GM12864 (cell line): ENCODE measurements at places on chromosomes 6 and 20.

GRCh38 chr6:159077123-159077522 is 32.3 kb upstream of the TAGAP start:
- no peak for DNase-seq

GRCh38 chr6:82521369-82521768 is 157.8 kb downstream of the TPBG start:
- no peak for DNase-seq

- no peak for DNase-seq
These were observed 171.7 kb upstream of the MAN1A1 start for GRCh38 chr6:119521251-119521650.

- DNase-seq, result no peak
These were observed 60.2 kb downstream of the ASXL1 start for GRCh38 chr20:32418376-32418775.

DNA sequence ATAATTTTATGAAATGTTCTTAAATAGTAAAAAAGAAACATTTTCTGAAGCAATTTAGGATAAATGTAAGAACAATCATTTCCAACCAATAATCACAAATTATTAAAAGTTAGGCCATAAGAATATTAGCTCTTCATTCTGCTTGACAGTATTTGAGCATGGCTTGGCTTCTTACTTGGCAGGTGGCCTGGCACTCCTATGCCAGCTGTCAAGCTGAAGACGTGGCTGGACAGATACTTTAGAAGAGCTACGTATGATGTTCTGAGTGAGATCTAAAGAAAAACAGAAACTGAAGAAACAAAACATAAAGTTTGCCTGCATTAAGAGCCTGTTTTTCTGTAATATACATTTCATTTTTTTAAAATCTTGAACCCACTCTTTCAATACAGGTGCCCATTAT is 438.9 kb downstream of the GRIK2 start:
- DNase-seq, result no peak

DNA sequence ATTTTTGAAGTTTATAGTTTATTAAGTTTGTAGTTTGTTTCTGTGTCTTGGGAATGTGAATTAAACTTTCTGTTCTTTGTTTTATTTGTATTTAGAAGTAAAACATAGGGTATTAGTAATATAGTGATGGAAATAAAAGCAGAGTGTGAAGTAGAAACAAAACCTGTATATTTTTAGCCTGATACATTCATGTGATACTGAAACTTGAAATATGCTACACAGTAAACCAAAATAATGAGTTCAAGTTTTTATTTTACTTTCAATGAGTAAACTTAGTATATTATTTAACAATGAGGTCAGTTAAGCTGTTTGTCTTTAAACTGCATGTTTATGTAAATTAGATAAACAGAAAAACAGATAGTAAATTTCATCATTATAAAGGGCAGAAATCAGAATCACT is 1592.6 kb downstream of the GRIK2 start:
- DNase-seq, result no peak

- no peak for DNase-seq
These were observed 158.1 kb upstream of the AKAP12 start for GRCh38 chr6:151081656-151082055.

- DNase-seq, result peak; percentile 49
These were observed 897.4 kb upstream of the CITED2 start for GRCh38 chr6:140271759-140272377.

GRCh38 chr6:32785781-32786533 is 22.6 kb upstream of the HLA-DQB2 start:
- DNase-seq, result no peak

GRCh38 chr6:87334683-87335082 is 5.6 kb upstream of the GJB7 start:
- no peak for DNase-seq

GRCh38 chr6:1701668-1702353 is 92.1 kb downstream of the FOXC1 start:
- DNase-seq, result no peak

DNA sequence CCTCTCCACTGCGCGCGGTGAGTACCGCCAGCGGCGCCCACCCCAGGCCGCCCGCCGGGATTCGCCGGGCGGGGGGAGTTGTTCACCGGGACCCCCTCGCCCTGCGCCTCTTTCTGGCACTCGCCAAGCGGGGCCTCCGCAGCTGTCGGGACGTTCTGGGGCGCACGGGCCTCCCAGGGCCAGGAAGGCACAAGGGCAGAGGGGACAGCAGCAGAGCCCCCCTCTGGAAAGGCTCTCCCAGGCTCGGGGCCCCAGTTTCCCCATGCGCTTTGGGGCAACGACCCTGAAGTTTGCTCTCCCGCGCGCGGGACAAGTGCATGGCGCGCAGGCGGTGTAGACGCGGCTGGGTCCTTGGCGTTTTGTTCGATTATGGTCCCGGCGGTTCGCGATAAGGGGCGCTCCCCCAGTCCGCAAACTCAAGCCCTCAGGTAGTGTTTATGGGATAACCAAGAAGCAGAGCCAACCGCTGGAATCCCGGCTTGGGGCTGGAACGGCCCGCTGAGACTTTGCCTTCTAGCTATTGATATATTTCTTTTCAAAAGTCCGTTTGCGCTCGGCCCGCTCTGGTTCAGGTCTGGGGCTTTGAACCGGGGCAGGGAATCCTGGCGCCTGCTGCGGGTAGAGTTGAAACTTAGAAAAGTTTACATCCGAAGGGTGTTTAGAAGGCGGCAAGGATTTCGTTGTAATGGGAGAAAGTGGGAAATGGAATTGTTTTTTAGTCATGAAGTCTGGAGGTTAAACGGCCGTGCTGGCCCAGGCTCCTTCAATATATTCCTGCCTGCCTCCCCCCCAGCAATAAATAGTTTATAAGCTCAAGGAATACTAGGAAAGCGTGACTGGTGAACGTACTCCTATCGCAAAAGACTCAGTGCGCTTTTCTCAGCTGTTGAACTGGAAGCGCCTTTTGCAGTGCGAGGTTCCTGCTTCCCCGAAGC is 595 bp downstream of the EYA2 start:
- no peak for DNase-seq

DNA sequence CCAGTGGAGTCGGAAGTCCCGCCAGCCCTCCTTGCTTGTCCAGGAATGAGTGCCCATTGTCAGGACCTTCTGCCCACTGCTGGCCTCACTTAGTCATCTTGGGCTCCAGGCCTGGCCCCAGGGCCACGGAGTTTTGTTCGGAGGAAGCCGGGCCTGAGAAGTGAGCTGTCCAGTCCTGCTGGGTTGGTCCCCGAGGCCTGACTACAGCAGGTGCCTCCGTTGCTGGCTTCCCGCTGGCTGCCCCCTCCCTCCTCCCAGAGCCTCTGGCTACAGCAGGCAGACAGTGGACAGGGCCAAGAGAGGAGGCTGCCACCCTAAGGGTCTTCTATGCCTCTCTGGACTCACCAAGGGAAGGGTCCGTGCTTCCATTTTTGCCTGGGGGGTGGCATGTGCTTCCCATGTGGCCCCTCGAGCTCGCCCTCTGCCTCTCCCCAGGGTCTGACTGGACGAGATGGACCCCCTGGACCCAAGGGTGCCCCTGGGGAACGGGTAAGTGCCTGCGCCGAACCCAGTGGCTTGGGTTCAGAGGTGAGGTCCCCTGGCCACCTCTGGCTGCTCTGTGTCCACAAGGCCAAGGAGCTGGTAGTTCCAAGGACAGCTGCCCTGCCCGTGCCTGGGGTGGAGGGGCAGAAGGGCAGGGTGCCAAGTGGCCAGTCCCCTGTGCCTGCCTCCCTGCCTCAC is 2.8 kb downstream of the COL9A3 start:
- no peak for DNase-seq

DNA sequence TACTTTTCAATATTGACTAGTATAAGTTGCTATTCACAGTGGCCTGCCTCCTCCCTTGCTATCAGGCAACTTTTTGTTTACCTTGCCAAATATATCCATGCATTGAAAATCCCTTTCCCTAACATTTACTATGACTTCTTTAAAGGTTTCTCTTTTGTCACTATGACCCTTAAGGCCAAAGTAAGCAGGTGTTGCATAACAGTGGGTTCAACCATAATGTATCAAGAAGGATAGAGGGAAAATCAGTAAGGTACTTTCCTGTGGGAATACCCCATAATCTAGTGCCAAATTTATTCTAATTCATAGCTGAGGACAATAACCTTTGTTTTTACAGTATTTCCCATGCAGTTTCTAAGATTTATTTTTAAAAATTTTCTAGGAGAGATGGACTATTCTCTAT is 527.6 kb downstream of the CDKAL1 start:
- DNase-seq, result no peak

DNA sequence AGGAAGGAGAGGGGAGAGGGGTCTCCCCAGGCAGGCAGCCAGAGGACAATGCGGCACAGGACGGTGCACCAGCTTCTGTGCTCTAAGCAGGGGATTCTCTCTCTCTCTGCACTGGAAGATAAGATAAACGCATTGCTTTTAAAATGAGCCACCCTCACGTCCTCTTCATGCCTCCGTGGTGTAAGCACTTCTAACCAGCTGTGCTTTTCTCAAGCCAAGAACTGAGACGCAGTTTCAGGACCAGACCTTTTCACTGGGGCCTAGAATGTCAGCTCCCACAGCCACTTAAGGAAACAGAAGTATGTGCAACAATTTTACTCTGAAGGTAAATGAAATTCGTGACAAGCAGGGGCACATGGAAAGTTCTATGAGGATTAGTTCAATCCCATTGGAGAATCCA is 82.4 kb downstream of the PSMB1 start:
- no peak for DNase-seq

GRCh38 chr6:14436592-14437132 is 319.1 kb downstream of the CD83 start:
- DNase-seq, result no peak

DNA sequence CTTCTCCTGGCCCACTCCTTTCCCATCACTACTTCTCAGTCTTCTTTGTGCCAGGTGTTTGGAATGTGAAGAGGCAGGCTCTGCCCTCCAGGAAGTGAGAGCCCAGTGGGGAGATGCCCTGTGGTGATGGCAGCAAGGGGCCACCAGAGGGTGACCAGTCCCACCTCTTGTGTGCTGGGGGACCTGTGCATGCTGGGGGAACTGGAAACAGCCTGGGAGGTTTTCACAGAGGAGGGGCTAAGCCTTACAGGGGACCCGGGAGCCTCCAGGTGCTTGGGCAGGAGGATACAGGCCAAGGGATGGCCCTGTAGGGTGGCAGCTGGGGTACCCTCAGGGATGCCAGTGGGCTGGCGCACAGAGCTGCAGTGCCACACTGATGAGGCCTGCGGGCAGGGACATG is 72.3 kb downstream of the RAMACL start:
- no peak for DNase-seq

DNA sequence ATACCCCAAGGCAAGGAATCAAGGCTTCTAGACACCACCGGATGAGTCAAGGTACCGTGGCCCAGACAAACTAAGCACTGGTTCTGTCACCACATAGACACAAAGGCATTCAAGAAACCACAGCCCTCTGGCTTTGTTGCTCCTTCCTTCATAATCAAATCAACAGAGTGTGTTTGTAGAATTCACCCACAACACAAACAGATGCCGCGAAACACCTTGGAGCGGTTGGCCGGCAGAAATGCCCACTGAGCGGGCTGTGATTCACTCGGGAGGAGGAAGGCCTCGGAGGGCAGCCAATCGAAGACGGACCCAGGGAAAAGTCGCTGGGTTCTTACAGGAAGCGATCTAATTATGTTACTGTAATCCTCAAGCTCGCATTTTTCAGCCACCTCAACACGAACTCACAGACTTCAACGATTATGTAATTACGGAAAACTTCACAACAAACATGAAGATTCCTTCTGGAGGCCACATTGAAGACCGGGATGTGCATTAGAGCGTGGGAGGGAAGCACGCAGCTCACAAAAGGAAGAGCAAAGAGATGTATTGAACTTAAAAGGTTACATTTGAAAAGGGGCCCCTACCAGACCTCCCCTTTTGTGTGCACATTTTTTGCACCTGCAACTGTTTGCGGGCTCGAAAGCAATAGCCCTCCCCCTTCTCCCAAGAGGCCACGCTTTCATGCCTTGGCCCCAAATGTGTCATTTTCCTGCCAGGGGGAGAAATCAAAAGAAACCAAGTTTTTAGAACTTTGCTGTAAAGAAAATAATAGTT is 184.7 kb upstream of the PREP start:
- DNase-seq, result no peak

DNA sequence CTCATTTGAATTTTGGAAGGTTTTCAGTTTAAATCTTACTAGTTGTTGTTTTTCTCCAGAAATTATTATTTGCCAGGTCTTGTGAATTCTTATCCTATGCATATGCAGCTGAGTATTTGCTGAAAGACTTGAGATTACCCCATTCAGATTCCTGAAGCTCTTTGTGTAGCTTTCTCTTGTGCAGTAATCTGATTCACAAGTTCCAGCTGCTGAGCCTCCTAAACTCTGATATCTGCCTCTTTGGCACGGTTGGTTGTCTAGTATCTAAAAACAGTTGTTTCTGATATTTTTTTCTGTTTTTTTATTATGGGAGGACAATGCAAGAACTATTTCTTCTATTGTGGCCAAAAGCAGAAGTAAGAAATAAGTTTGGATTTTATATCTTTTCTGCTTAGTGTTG is 863.9 kb upstream of the MANEA start:
- no peak for DNase-seq

GRCh38 chr20:25005661-25006060 is 13.1 kb upstream of the APMAP start:
- DNase-seq, result no peak

DNA sequence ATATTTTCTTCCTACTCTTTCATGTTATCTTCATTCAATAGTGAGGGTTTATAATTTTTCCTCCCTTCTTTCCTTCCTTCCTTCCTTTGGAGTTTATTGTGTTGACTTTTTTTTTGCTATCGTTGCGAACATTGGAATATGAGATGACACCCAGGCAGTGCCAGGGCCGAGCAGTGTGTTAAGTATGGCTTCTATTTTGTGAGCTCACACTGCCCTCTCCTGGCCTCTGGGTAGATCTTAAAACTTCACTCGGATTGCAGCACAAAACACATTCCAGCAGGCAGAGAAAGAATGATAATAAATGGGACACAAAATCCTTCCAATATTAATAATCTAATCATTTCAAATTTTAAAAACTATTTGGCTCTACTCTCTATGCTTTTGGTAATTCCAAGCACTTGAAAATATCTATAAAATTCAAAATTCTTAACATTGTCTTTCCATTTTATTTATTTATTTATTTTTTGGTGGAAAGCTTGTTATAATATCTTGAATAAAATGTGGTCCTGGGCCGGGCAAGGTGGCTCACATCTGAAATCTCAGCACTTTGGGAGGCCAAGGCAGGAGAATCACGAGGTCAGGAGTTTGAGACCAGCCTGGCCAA is 147.4 kb upstream of the OLIG3 start:
- DNase-seq, result no peak

DNA sequence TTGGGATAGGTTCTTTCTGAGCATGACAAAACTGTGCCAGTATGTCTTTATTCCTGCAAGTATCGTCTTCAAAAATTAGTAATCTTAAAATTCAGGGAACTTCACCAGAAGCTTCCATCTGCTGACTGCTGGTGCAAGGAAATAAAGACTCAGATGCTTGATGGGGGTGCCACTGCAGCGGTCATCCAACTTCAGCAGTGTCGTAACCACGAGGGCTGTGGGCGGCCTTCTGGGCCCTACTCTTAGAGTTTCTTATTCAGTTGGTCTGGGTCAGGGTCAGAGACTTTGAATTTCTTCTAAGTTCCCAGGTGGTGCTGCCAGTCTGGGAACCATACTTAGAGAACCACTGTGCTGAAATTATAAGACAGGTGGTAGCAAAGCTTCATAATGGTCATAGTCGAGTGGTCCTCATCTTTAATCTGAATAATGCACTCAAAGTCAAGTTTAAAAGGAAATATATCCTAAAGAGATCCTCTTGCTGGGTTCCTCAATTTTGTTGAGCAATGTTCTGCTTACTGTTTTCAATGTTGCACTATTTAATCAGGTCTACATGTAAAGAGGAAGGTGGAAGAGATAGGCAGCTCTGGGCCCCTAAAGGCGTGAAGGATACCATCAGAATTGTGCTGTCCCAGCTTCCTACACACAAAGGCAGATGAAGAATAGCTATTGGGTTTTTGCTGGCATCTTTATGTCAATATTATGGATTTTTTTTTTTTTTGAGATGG is 165.4 kb upstream of the GMDS start:
- DNase-seq, result no peak
